ENCODE measurements at places on chromosomes 7 and 10.
A peak's percentile ranks its signal among the peaks of the same experiment; 100 is the strongest.

DNA sequence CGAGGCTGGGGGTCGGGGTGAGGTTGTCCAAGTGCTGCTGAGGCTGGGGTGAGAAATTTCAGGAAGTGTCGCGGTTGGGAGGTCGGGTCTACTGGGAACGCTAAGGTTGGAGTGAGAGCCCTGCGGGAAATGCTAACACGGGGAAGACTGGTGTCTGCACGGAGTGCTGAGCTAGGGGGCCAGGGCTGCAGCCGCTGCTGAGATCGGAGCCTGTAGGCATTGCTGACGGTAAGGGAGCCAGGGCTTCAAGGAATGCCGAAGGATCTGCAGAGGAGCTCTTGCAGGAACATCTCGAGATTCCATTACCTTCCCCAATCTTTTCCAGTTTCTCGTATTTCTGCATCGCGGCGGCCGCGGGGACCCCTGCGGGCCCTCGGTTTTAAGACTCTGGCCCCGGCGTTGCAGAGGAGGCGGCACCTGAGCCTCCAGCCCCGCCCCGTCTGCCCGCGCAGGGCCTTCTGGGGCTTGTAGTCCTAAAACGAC, at the start of gene CDK5:
Gene CDK5 (minus strand): TSS at position 392 of the 483 bp plus-strand sequence. CDS start 49 bp downstream, at position 343.
- no peak for DNase-seq

DNA sequence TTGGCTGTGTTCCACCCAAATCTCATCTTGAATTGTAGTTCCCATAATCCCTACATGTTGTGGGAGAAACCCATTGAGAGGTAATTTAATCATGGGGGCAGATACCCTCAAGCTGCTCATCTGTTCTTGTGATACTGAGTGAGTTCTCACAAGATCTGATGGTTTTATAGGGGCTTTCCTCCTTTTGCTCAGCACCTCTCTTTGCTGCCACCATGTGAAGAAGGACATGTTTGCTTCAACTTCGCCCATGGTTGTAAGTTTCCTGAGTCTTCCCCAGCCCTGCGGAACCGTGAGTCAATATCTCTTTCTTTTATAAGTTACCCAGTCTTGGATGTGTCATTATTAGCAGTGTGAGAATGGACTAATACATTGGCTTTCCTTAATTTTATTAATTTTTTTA, 527.8 kb downstream of the MDFIC start:
- no peak for DNase-seq

DNA sequence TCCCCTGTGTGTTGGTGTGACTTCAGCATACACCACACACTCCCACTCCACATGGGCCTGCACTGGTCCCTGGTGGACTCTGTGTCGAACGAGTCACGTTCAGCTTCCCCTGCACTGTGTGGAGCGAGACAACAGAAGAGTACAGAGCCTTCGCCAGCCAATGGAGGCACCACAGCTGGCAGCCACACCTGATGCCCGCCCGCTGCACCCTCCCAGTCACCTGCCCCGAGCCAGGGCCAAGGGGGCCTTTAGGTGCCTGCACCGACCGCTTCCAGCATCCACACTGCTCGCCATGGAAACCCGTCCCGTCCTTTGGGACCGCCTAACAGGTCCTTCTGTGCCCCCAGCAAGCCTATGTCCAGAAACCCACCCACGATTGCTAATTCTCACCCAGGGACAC, 9.2 kb downstream of the FOXL3 start:
- DNase-seq, result no peak

DNA sequence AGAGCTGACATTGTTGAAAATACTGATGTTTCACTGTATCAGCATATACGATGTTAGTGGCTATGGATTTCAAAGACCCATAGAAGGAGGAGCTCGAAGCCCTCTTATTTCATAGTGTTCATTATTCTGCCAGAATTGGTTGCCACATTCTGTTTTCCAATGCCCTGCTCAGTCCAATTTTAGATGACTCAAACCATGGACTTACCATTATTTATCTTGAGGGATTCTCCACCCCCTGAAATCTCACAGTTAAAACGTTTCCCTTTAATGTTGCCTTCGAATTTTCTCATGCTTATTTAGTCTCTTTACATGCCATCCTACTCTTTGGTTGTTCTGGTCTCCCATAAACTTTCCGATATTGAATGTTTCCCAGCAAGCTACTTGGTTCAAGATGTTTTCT, 264.5 kb downstream of the HDAC9 start:
- no peak for DNase-seq

DNA sequence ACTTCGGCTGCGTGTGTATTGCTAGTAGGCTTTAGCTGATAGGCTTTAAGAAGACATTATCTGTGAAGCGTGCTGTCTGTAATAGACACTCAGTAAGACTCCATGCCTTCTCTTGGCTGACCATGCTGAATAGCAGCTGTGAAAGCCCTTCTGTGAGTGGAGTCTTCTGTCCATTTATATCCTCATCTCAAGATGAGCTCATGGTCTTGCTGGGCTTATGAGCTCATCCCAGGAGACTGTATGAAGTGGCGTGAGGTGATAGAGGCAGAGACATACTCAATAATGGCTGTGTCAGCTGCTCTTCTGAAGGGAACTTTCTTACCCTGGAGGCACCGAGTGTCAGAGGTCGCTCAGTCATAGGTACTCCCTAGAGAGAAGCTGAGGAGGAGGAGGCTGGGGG, 111.5 kb downstream of the SH2D4B start:
- DNase-seq, result no peak

- DNase-seq, result no peak
Observed at GRCh38 chr7:148434181-148434757, 156.3 kb upstream of the C7orf33 start.

- DNase-seq, result no peak
Observed at GRCh38 chr7:83532219-83532618, 116.7 kb downstream of the SEMA3E start.

DNA sequence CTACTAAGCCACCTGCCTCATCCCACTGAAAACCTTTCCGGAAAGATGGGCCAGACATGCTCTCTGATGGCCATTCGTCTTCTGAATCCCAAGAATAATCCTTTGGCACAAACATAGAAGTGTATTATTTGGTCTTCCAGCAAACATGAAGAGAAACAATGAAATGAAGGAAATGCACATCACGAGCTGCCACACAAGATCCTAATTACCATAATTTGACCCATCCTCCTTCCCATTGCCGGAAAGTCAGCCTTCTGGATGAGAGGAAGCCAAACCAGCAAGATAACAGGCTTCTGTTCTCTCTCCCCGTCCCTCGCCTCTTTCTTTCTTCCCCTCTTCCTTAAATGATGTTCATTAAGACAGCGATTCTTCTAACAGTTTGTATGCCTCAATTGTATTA, 218.9 kb upstream of the KMT2E start:
- no peak for DNase-seq

DNA sequence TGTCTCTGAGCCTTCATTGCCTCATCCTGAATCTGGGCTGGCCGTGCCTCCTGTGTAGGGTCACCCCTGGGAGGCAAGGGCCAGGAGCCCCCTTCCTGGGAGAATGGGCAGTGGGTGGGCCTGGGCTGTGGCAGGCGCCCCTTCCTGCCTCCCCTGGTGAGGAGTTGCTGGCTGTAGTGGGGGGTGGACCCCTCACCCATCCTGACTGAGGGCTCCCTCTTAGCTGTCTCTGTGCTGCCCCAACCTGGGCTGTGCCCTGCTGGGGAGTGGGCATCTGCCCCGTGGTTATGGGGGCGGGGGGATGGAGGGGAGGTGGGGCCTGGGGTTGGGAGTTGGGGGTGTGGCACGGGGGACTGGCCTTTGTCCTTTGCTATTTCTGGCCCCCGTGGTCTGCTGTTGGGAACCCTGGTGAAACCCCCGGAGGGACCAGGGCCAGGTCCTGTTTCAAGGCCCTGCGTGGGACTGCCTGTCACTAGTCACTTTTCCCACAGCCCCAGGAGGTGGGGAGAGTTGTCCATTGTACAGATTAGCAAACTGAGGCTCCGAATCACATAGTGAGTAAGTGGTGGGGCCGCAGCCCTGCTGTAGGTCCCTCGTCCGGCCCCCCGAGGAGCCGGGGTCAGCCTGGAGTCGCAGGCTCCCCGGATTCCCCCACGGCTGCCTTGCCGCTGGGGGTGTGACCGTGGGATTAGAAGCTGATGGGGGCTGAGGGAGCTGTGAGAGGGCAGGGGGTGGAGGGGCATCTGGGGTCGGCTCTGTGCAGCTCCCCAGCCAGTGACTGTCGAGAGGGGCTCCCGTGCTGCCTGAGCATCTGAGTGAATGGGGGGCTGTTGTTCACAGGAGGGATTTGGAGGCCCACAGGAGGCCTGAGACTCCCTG, 2.7 kb downstream of the TTYH3 start:
- no peak for DNase-seq

DNA sequence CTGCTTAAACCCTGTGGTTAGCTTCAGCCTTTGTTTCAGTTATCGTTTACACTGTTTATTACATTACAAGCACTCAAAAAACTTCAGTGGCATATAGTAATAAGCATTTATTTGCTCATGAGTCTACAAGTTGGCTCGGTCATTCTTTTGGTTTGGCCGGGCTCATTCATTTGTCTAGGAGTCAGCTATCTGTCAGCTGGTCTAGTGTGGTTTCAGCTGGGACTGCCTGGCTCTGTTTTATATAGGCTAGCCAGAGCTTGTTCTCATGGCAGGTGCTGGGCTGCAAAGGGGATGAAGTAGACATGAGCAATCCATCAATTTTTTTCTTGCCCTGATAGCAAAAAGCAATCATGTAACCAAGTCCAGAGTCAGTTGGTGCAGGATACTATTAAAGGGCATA, 103.6 kb downstream of the MKLN1 start:
- peak; percentile 94 for DNase-seq

- no peak for DNase-seq
Observed at GRCh38 chr10:21159669-21160068, 262.6 kb upstream of the NEBL start.

DNA sequence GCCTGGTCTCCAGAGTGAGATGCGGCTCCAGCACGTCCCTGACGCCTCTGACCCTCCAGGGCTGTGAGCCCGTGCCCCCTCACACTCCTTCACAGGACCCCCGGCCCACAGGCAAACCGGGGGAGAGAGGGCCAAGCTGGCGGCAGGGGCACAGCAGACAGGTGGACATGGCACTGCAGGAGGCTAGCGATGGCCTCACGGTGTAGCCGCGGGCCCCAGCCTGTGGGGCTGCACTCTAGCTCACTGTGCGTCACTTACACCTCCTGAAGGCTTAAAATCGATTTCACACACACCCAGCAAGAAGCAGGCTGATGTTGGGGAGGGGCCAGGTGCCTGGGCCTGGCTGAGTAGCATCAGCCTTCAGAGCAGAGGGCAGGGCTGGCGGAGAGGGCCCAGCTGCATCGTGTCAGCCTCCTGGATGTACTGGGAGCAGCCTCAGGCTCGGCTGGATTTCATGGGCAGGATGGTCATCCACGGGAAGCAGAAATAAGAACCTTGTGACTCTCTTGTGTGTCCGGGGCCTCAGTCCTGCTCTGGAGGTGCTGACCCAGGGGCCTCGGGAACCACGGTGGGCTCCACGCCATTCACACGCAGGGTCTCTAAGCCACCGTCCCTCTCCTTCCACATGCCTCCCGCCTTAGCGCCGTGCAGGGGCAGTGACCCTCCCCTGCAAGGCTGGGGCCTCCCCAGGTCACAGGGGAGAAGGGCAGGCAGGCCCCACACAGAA, 19.4 kb upstream of the KNDC1 start:
- DNase-seq, result no peak

DNA sequence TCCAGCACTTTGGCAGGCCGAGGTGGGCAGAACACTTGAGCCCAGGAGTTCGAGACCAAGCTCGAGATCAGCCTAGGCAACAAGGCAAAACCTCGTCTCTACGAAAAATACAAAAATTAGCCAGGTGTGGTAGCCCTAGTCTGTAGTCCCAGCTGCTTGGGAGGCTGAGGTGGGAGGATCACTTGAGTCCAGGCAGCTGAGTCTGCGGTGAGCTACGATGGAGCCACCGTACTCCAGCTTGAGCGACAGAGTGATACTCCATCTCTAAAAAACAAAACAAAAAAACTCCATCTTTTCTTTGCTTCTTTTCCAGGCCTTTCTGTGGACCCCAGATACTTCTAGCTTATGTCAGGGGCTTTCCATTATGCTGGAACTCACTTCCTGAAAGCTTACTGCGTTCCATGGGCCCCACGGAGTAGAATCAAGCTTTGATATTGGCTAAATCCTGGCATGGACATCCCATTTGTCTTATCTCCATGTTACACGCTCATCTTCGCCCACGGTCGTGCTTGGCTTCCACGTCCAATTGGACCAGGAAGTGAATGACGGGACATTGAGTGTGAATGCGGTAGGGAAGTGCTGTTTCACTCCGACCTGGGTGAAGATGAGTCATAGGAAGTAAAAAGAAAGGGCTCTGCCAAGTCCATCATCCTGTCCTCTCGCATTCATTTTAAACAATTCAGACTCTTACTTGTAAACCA, 45.7 kb downstream of the FAM171A1 start:
- no peak for DNase-seq

GRCh38 chr7:45053401-45053800, 35.4 kb downstream of the NACAD start:
- DNase-seq, result no peak

GRCh38 chr7:69882269-69882668, 284.0 kb downstream of the AUTS2 start:
- no peak for DNase-seq

DNA sequence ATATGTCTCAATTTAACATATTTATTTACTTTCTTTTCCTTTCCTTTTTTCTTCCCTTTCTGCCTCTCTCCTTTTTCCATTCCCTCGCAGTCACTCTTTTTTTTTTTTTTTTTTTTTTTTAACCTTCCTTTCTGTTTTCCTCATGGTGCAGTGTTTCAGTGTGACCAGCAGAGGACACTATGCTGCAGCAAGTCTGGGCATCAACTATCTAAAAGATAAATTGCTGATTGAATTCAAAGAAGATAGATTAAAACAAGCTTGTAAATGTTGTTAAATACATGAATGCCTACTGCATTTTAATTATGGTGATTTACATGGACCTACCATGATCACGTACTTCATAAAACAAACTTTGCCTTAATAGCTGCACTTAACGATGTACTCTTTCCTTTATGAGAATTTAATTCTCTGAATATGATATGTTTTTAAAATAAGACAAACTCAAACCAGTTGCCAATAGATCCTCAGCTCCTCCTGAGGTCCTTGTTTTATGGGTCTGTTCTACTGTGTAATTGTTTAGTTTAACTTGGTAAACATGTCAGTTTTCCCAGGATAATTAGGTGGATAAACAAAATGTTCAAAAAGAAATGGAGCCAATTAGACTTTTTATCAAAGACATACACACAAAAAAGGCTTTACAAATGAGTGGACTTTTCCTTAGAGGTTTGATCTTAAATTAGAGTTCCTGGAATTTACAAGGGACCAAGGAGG, 101.0 kb upstream of the AGR3 start:
- peak; percentile 36 for DNase-seq

GRCh38 chr10:114532226-114532625, 125.8 kb downstream of the ABLIM1 start:
- no peak for DNase-seq

DNA sequence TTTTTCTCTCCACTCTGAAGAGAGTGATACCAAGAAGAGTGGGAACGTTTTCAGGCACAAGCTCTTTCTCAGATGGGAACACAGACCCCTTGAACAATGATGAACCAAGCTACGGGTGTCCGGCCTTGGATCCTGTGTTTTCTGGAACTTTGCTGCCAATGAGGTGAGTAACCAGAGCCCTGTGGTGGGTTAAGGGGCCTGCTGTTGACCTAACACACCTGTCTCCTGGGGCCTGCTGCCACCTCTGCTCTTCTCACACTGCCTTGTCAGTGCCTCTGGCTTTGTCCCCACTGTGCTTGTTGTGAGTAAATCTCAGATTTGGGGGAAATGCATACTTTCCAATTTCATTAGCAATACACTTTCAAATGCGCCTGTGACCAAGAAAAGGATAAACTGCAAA, 1.4 kb upstream of the PKD1L1 start:
- DNase-seq, result no peak

- no peak for DNase-seq
Observed at GRCh38 chr7:47600199-47601118, 18.5 kb upstream of the TNS3 start.

- DNase-seq, result no peak
Observed at GRCh38 chr7:4818000-4818794, 42.8 kb downstream of the AP5Z1 start.

- DNase-seq, result no peak
Observed at GRCh38 chr10:36681751-36682632, 443.4 kb upstream of the ANKRD30A start.
